Cardiac fibroblast (primary cell): ENCODE measurements at places on chromosomes 2 and 18.
A peak's percentile ranks its signal among the peaks of the same experiment; 100 is the strongest.

DNA sequence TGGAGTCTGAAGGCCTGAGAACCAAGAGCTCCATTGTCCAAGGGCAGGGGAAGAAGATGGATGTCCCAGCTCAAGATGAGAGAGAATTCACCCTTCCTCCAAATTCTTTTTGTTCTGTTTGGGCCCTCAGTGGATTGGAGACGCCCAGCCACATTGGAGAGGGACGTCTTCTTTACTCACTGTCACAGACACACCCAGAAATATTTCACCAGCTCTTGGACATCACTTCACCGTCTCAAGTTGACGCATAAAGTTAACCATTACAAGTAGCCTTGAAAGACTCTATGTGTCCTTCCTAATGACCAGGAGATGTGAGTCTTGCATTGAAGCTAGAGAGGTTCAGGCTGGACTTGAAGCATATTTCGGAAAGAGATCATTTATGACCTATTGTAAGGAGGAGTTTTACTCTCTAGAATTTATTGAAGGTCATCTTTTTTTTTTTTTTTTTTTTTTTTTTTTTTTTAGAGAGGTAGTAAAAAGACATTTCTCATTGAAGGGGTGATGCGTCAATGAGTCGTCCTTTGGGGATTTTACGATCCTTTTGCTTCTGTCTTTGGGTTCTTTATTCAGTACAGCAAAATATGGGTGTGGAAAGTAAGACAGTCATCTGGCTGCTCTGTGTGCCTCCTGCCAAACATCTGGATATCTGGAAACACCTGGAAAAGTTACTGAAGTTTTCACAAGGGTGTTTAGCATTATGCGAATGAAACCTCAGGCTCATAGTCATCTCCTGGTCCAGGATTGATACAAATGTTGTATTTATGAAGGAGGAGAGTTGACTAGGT, 118.1 kb downstream of the PRPF40A start:
- no peak for DNase-seq

- peak; percentile 89 for DNase-seq
These were observed 7.0 kb downstream of the SLC35F6 start for GRCh38 chr2:26770986-26771586.

GRCh38 chr2:207188626-207189419, 23.1 kb upstream of the KLF7 start:
- DNase-seq: peak; percentile 62

DNA sequence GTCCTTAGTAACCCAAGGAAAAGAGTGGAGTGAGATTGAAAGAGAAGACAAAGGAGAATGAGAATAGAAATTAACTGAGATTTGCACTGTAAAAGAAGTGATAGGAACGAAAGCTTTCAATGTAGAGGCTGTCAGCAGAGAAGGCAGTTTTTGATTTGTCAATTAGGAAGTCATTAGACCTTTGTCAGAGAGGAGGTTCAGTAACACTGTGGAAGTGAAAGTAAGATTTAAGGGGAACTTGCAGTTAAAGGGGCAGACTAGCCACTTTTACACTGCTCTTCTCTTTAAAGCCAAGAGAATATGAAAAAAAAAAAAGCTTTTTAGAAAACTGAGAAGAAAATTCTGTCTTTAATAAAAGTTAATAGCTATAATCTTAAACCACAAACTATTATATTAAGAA, 11.5 kb upstream of the KYNU start:
- peak; percentile 22 for DNase-seq

- DNase-seq: no peak
These were observed 948.3 kb upstream of the GYPC start for GRCh38 chr2:125707611-125708010.

- DNase-seq: no peak
These were observed 30.3 kb downstream of the ZC3H15 start for GRCh38 chr2:186516396-186516795.

- no peak for DNase-seq
These were observed 80.4 kb downstream of the MYOM1 start for GRCh38 chr18:3139406-3139805.

- DNase-seq: no peak
These were observed 90.3 kb upstream of the MAP3K20 start for GRCh38 chr2:172985139-172985892.

DNA sequence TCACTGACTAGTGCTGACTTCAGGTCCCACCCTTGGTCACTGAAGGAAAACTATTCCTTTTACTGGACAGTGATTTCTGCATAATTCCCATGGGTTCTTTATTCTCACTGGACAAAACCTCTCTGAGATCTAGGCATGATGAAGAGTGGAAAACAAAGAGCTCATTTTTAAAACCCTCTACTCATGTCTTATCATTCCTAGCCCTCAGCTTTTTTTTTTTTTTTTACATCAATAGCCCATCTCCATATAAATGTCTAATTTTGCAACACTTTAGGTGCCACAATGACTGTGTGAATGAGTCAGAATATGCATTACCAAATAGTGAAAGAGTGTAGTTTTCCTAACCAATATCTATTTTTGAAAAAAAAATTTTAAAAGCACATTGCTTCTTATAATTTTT, 74.8 kb downstream of the TCF4 start:
- DNase-seq: peak; percentile 55

DNA sequence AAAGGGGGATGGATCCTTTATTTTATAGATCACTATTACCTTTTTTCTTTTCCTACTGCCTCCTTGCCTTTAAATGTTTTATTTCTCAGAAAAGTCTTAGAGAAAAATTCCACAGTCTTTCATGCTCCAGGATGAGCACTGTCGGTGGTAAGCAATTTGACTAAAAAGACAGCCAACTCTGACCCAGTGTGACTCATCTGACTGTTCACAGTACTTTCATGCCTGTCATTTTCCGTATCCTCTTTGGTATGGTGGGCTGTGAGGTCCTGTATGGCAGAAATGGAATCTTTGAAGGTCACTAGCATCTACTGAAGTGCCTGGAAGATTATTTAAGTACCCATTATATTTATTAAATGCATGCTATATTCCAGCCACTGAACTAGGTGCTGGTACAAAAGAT, 2.1 kb upstream of the RFTN2 start:
- DNase-seq: peak; percentile 8

GRCh38 chr18:24190590-24190989, 51.7 kb downstream of the CABYR start:
- DNase-seq: no peak

GRCh38 chr18:63290821-63291200, 28.8 kb downstream of the BCL2 start:
- DNase-seq: no peak

- DNase-seq: peak; percentile 70
These were observed 5.2 kb upstream of the GPD2 start for GRCh38 chr2:156430980-156431358.

- DNase-seq: no peak
These were observed 43.4 kb downstream of the CABLES1 start for GRCh38 chr18:23178661-23179081.

- DNase-seq: no peak
These were observed 52.4 kb downstream of the INHBB start for GRCh38 chr2:120398051-120398995.

DNA sequence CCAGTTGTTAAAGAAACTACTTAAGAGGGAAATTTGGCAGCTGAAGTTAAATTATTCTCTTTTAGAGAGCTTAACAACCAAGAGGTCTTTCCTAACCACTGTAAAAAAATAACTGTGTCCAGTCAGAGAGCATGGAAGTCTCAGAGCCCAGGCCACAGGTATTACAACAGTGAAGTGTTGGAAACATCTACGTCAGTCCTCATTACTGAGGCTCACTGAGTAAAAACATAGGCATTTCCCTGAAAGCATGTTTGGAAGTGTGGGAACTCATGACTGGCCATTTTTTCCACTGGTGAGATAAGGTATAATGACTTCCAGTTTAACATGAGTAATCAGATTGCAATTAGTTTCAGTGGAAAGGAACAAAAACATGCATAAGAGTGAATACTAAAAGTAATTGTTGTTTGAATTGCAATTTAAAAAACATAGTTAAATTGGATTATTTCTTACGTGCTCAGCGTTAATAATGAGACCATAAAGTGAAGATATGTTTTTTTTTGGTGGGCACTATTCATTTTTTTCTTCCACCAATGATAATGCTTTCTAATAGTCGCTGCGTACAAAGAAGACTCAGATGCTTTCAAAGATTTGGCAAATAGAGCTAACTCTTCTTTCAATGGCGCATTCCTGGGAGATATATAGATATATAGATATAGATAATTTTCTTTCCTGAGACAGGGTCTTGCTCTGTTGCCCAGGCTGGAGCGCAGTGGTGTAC, 60.8 kb downstream of the EFEMP1 start:
- peak; percentile 99 for DNase-seq

DNA sequence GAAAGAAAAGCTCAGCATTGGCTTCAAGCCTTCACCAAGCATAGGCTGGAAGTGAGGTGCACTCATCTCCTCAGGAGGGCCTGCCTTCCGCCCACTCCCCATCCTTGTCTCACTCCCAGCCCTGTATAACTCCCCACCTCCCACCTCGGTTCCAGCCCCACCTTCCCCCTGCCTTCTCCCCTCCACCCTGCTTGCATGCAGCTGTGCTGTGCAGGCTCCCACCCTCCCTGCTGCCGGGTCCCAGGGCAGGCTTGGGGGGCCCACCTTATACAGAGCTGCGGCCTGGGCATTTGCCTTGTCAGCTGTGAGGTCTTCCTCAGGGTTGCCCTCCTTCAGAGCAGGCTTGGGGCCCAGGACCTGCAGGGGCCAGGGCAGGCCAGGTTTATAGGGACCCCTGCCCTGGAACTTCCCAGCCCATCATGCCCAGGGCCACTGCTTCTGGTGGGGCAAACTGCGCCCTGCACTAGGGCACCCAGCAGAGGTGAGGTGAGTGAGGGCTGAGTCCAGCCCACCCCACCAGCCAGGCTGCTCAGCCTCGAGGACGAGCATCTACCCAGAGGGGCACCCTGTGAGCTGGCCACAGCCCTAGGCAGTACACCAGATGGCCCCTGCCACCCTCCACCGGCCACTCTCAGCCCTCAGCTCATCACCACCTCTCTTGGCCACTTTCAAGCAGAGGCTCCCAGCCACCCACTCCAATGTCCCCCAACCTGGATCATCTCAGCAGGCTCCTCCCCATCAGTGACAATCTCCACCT, 11.6 kb downstream of the CAPG start:
- DNase-seq: no peak

DNA sequence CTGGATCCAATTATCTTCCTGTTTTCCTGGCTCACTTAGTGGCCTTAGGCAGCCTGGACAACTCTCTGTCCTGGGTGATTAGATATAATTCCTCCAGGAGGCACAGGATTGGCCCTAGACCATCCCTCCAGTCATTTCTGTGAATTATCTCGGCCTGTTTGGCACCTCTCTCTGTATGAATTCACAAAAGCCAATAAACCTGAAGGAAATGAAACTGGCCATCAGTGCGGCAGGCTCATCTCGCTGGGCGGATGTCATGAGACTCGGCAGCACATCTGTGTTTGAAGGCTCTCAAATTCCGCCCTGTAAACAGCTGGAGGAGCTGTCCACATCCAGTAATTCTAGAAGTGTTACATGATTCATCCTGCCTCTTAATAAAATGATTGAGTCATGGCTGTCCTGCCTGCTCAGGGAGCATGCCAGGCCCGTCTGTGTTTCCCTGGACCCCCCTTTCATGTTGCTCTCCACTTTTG, 38.6 kb downstream of the ACOXL start:
- peak; percentile 47 for DNase-seq

GRCh38 chr18:75290737-75291358, 80.3 kb downstream of the TSHZ1 start:
- no peak for DNase-seq

DNA sequence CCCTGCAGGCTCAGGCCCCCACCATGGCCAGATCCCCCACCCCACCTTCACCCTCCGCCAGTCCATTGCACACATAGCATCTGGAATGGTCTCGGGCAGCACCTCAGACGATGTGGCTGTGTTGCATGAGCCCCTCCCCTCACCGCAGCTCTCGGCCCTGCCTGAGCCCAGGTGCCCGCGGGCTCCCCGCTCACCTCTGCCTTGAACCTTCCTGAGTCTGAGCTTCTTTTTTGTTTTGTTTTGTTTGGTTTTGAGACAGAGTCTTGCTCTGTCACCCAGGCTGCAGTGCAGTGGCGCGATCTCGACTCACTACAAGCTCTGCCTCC, 20.1 kb downstream of the RRM2 start:
- DNase-seq: no peak

- no peak for DNase-seq
These were observed 420 bp downstream of the PIGN start for GRCh38 chr18:62186499-62186773.

GRCh38 chr2:222693837-222694236, 22.4 kb downstream of the MOGAT1 start:
- DNase-seq: peak; percentile 40

DNA sequence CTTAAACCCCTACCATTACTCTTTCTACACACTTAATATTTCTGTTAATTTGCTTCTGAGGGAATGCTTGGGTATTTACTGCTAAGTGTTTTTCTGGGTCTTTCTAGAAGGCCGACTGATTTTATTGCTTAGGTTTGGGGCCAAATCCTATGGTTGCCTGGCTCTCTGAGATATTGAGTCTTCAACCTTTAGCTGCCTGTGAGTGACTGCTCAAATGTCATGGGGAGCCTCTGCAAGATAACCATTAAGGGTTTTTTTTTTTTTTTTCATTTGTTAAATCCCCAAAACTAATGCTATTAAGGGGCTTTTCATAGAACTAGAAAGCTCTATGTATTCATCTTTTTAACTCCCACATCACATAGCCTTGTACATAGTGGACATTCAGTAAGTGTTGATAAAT, 5.0 kb downstream of the OSBPL6 start:
- DNase-seq: no peak

- DNase-seq: no peak
These were observed 75.0 kb upstream of the RBM44 start for GRCh38 chr2:237723602-237724001.

- no peak for DNase-seq
These were observed 13.8 kb upstream of the SCYGR1 start for GRCh38 chr2:227401550-227401949.

GRCh38 chr2:220937245-220937644, 634.9 kb downstream of the EPHA4 start:
- DNase-seq: no peak

- peak; percentile 66 for DNase-seq
These were observed 120.1 kb upstream of the PKDCC start for GRCh38 chr2:41927581-41928264.

DNA sequence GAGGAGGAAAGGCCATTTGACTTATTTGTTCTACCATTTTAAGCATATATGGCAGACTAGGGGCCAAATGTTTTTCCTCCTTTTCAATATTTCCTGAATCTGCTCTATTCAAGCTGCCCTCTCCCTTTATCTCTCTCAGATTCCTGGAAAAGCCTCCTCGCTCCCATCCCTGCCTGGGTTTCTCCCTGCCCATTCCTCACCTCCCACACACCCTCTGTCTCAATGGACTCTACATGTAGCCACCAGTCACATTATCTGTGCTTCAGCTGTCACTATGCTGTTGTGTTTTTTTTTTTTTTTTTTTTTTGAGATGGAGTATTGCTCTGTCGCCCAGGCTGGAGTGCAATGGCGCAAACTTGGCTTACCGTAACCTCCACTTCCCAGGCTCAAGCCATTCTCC, 22.9 kb downstream of the TYMS start:
- no peak for DNase-seq
